Upper lobe of right lung (tissue), 1 donor: ENCODE measurements at places on chromosomes 2 and 18. TPM values are rescaled to one million over a fixed set of nuclear protein-coding genes. Genes with fewer than 3 reads are reported as not detected.

The POTEF gene
- total RNA-seq = not detected

The CASP10 gene
- total RNA-seq = 31.6 TPM

The FOXD4L1 gene
- 0.78 TPM for total RNA-seq

The TDRD15 gene
- not detected for total RNA-seq

The LIPG gene
- total RNA-seq = 10.2 TPM

The VWA3B gene
- 0.17 TPM for total RNA-seq

The EIF5B gene
- 30.4 TPM for total RNA-seq

DNA sequence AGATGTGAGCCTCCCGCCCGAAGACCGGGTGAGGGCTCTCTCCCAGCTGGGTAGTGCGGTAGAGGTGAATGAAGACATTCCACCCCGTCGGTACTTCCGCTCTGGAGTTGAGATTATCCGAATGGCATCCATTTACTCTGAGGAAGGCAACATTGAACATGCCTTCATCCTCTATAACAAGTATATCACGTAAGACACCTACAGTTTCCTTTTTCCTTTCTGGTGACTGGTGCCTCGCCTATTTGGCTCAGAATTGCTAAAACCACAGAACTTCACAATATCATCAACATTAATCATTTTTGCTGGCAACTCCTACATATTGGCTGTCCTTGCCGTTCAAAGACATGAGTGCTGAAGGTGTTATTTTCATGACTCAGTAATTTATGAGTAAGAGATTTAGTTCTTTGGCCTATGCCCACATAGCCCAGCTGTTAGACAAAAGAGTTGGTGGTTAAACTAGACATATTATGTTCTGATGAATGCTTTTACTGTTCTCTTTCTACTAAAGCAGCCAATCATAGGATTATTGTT, 2.2 kb downstream of the STAMBP start:
- DNase-seq = no peak

DNA sequence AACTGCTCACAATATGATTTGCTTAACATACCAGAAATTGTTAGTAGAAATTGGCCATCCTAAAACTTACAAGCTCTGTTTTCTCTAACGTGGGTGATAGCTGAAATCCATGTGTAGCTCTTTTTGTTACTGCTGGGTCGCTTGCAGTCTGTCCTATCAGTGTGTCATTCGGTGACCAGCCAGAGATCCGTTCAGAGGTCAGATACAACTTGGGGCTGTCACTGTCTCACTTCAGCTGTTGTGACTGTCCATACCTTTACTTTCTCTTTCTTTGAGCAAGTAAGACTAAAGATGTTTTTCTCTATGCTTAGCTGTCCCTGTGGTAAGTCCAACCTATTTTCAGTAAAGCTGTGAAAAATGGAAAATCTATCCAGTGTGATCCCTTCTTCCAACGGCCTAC, 282.9 kb upstream of the KCNH7 start:
- no peak for DNase-seq

- no peak for DNase-seq
These were observed 72.5 kb downstream of the USP34 start for GRCh38 chr2:61398413-61398812.

DNA sequence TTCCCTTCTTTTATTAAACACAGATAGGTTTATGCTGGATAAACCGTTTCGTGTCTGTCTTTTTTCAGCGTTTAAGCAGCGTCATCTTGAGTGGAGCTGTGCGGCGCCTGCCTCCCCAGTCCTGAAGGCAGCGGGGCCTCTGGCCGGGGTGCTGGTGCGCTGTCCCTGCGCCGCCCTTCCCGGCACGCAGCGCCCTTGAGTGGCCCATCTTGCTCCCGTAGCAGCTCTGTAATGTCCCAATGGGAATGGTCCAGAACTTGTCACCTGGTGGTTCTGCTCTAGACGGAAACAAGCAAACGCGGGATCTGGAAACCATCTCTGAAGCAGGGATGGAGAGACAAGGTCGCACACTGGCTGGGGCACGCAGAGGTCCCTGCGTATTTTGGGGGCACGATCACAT, 24.5 kb downstream of the PRELID3A start:
- DNase-seq = no peak

GRCh38 chr18:13124411-13124810, 94.1 kb upstream of the LDLRAD4 start:
- no peak for DNase-seq

DNA sequence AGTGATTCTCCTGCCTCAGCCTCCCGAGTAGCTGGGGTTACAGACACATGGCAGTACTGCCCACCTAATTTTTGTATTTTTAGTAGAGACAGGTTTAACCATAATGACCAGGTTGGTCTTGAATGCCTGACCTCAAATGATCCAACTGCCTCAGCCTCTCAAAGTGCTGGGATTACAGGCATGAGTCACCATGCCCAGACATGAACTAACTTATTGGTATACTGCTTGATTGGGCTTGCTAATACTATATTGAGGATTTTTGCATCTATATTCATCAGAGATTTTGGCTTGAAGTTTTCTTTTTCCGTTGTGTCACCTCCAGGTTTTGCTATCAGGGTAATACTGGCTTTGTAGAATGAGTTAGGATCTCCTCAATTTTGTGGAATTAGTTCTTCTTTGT, 706.1 kb upstream of the HS6ST1 start:
- no peak for DNase-seq

- no peak for DNase-seq
These were observed 376.5 kb upstream of the KLHL29 start for GRCh38 chr2:23008440-23008839.

DNA sequence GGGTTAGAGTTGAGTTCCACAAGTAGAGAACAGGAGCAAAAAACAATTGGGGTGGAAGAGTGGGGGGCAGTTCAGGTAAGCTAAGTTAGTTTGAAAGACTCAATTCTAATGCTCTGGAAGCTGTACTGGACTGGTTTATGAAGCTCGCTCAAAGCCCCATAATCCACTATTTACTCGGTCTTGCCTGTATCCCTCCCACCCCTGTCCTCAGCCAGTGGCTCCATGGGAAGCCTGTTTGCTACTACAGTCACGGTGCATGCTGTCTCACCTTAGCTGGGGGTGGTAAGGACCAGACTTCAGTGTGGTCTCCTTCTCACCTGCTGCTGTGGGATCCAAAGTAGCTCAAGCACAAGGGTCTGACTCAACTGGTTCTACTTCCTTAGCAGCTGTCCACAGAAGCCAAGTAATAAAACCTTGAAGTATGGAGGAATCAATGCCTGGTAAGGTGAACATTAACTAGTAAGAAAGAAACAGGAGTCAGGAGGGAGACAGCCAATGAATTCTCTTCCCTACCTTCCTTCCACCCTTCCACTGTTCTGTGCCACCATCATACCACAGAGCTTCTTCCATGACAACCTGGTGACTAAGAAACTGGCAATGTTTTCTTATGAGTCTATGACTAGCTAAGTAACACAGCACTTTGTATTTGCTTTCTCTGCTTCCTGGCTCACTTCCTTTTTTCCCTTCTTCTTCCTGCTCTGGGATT, 230.8 kb downstream of the SRBD1 start:
- DNase-seq = no peak
